Endothelial cell (in vitro differentiated cells): ENCODE measurements at places on chromosomes 6 and 20. TPM values are rescaled to one million over a fixed set of nuclear protein-coding genes. Genes with fewer than 3 reads are reported as not detected.

Gene OPRL1
- 10.2 TPM for total RNA-seq

Gene AP5S1
- 9.9 TPM for total RNA-seq

Gene PRND
- 371 TPM for total RNA-seq

Gene LRRN4
- total RNA-seq, result 0.13 TPM

Gene LPA
- not detected for total RNA-seq

Gene CLPSL1
- not detected for total RNA-seq

Gene NR2E1
- not detected for total RNA-seq

Gene SULF2
- 62.1 TPM for total RNA-seq

Gene HEY2
- 82.7 TPM for total RNA-seq

DNA sequence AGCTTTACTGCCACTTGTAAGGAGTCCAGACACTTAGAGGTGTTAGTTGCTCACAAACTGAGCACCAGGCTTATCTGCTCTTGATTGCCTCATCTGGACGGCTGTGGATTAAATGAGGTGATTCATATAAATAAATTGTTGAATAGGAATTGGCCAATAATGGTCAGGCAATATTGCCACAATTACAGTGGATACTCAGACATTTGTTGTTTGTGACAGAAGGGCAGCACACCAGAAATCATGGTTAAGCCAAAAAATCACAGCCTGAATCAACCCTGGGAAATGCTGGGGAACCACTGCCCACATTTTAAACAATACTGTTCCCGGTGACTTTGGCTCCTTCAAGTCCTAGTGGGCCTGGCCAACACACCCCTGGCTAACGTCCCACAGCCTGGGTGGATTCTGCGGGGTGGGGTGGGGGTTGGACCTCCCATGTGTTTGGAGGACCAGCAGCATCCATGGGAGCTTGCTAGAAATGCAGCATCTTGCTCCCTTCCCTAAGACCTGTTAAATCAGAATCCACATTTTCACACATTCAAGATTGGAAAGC, 29.5 kb upstream of the SPDEF start:
- peaks cover 14% of the 10 kb centered on the region for H3K4me1 ChIP-seq
- no peak for DNase-seq
- H3K4me3 ChIP-seq, result no peak overlapping the region
- peak overlapping the region; percentile 67 for H3K27ac ChIP-seq

- H3K27me3 ChIP-seq, result peaks cover 10% of the 10 kb centered on the region
- peak overlapping the region; percentile 84 for H3K27ac ChIP-seq
- no peak for DNase-seq
These were observed 1.9 kb downstream of the PNRC1 start for GRCh38 chr6:89082486-89082891.

DNA sequence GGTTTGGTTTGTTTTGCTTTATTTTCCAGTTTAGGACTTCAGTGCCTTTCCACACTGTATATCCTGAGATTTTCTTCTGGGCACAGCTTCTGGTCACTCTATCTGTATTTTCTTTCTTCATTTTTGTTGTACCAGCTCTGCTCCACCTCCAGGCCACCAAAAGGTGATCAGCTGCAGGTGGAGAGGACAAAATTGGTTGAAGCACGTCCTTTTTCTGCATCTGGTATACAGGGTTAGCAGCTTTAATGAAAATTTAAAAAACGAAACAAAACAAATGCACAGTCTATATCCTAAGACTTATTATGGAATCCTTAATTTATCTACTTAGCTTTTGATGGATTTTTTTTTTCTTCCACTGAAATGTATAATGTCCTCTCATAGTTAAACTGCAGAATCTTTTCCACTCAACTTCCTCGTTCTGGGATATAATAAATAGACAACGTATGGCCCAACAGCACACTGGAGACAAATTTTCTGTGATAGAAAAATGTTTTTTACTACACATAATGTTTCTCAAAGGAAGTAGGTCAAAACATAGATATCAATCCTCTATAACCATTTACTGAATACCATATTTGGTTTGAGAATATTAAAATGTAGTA, 10.7 kb upstream of the SOBP start:
- no peak overlapping the region for H3K4me3 ChIP-seq
- H3K27ac ChIP-seq, result no peak overlapping the region
- DNase-seq, result no peak
- no peaks in the 10 kb centered on the region for H3K27me3 ChIP-seq
- no peaks in the 10 kb centered on the region for H3K4me1 ChIP-seq
- H3K36me3 ChIP-seq, result no peaks in the 10 kb centered on the region

DNA sequence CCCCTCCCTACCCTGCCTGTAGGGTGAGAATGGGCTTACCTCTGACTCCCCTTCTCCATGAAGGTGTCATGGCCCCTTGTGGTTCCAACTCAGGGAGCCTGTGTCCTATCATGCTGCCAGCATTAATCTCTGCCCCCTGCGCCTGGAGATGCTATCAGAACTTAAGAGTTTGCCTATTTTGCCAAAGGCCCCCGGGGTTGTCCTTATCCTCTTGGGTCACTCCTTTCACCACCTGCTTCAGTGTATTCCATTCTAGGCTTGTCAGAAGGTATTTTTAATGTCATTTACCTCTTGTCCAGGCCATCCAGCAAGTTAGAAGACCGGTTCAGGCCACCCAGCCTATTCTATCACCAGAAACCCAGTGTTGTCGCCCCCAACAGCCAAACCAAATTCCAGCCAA, 10.5 kb downstream of the RRBP1 start:
- no peaks in the 10 kb centered on the region for H3K36me3 ChIP-seq
- no peak overlapping the region for H3K4me3 ChIP-seq
- H3K4me1 ChIP-seq, result peaks cover 14% of the 10 kb centered on the region
- DNase-seq, result no peak
- no peaks in the 10 kb centered on the region for H3K27me3 ChIP-seq

DNA sequence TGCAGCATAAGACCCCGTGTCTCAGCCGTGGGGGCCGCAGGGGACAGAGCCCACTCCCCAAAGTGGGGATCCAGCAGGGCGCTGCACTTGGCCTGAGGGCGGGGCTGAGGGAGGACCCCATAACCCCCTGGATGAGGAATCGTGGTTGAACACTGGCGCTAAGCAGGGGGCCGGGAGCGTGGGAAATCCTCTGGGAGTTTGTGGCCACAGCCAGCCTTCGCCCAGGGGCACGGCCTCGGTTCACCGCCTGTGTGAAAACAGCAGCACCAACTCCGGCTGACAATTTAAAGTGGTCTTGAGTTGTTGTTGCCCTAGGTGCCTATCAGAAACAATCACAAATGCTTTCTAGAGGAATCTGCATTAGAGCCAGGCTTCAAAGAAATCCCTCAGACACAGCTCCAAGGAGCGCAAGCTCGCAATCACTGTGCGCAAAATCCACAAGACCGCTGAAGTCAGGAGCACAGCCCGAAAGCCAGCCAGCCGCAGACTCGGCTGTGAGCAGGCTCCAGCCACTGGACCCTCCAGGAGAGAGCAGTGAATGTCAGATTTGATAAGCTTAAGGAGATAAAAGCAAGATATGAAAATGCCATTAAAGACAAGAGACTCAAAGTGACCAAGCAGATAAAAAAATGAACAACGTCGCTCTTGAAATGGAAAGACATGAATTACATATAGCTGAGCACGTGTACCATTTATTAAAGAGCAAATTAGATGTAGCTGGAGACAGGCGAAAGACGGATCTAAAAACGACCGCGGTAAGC, 10.9 kb upstream of the RPS6KA2 start:
- DNase-seq, result no peak
- no peak overlapping the region for H3K27ac ChIP-seq
- H3K4me3 ChIP-seq, result no peak overlapping the region
- H3K36me3 ChIP-seq, result peaks cover 8% of the 10 kb centered on the region
- peaks cover 13% of the 10 kb centered on the region for H3K27me3 ChIP-seq

DNA sequence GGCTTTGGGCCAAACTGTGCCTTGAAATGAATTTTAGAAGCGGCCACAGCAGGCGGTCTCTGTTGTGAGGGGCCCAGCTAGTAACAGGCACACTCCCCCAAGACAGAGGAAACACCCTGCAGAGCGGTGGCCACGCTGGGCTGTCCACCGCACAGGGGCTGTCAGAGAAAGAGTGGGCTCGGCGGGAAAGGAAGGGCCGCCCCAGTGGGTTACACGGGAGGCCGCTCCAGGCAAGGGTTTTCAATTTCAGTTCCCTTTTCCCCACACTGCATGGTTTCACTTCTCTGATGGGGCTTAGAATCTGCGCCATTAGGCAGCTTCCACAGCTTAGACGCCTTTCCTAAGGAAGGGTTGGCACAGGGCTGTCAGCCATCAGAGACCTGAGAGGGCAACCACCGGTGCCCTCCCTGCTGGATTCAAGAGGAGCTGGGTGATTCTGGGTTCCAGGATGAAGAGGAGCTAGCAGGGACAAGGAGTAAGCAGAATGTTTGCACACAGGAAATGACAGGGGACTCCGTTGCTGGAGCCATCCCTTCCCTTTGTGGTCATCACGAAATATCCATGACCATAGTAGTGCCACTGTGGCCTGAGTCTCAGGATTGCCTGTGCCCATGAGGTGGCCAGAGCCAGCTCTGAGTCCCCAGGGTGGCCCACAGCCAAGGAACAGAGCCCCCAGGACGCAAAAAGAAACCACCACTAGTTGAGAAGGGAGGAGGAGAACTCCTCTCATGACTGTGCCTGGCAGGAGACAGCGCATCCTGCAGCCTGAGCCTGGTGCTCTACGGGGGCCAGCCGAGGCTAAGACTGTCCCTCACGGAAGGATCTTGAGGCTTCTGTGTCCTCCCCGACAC, 282.7 kb downstream of the NRN1 start:
- no peak for DNase-seq
- H3K27me3 ChIP-seq, result peaks cover 3% of the 10 kb centered on the region
- no peak overlapping the region for H3K27ac ChIP-seq
- H3K36me3 ChIP-seq, result no peaks in the 10 kb centered on the region

- H3K4me3 ChIP-seq, result no peak overlapping the region
- H3K36me3 ChIP-seq, result no peaks in the 10 kb centered on the region
- H3K4me1 ChIP-seq, result no peaks in the 10 kb centered on the region
These were observed 1.5 kb downstream of the VNN1 start for GRCh38 chr6:132712366-132712765.

DNA sequence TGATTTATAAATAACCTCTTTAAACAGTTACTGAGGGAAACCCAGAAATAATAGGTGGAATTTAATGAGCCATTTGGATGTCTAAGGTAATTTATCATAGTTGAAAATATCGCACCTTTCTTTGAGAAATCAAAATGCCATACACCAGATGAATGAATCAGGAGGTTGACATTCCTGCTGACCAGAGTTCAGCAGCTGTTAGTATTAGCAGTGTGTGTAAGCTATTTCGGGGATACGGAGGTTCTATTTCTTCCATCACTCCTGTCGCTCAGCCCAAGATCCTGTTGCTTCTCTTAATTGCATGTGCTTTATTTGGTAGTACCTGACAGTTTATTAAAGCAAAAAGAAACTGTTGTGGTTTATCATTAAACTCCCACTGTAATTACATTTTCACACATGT, 67.1 kb downstream of the HDGFL1 start:
- peaks cover 13% of the 10 kb centered on the region for H3K4me1 ChIP-seq
- DNase-seq, result no peak
- H3K4me3 ChIP-seq, result no peak overlapping the region
